ENCODE measurements at places on chromosomes 6 and 20.
A peak's percentile ranks its signal among the peaks of the same experiment; 100 is the strongest.

- DNase-seq = no peak
Observed at GRCh38 chr6:152769993-152770392, 19.4 kb downstream of the VIP start.

- no peak for DNase-seq
Observed at GRCh38 chr6:80214436-80215022, 108.1 kb downstream of the BCKDHB start.

- DNase-seq = no peak
Observed at GRCh38 chr6:105501246-105501645, 98.4 kb upstream of the PREP start.

- no peak for DNase-seq
Observed at GRCh38 chr6:25617997-25618396, 34.0 kb upstream of the SCGN start.

DNA sequence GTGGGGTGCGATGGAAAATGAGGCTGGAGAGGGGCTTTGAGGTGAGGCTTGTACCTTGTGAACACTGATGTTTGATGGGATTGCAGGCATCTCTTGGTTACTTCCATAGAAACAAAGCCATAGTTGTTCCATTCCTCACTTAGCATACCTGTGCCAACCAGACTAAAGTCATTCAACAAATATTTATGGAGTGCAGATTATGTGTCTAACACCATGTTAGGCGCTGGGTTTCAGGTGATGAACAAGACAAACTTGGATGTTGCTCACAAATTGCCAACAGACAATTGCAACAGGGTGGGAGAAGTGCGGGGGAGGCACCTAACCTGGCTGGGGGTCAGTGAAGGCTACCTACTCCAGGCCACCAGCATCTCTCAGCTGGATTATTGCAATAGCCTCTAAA lies 1.5 kb downstream of the TTPAL start:
- no peak for DNase-seq

DNA sequence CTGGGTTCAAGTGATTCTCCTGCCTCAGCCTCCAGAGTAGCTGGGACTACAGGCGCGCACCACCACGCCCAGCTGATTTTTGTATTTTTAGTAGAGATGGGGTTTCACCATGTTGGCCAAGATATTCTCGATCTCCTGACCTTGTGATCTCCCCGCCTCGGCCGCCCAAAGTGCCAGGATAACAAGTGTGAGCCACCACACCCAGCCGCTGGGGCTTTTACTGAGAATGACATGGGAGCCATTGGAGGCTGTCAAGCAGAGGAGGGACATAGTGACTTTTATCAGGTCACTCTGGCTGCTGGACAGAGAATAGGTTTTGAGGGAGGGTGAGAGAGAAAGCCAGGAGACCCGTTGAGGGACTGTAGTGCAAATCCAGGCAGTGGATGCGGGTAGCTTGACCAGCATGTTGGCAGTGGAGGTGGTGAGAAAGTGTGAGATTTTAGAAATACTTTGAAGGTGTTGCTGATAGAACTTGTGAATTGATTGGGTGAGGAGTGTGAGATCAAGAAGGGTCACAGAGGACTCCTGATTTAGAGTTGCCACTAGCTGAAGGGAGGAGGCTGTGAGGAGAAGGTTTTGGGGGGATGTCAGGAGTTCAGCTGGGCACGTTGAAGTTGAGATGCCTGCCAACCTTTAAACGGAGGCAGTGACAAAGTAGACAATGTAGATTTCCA lies 14.7 kb downstream of the ZNF341 start:
- no peak for DNase-seq

DNA sequence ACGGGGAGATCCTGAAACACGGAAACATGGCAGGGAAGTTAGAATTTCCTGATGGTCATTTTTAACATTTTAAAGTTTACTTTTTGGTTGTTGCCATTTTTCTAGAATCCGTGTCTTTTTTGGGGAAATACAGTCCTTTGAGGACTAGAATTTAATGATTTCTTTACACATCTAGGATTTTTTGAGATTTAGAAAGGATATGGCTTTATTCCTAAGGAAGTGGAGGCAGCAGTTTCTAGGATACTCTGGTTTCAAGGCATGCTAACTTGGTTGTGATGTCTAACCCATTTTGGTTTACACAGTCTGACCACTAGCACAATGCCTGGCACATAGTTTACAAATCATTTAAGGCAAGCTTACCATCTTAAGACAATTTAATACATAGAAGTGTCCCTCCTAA lies 1.1 kb upstream of the ZBTB2 start:
- DNase-seq = no peak

- peak; percentile 68 for DNase-seq
Observed at GRCh38 chr6:119348096-119348747, 1.3 kb downstream of the MAN1A1 start.

DNA sequence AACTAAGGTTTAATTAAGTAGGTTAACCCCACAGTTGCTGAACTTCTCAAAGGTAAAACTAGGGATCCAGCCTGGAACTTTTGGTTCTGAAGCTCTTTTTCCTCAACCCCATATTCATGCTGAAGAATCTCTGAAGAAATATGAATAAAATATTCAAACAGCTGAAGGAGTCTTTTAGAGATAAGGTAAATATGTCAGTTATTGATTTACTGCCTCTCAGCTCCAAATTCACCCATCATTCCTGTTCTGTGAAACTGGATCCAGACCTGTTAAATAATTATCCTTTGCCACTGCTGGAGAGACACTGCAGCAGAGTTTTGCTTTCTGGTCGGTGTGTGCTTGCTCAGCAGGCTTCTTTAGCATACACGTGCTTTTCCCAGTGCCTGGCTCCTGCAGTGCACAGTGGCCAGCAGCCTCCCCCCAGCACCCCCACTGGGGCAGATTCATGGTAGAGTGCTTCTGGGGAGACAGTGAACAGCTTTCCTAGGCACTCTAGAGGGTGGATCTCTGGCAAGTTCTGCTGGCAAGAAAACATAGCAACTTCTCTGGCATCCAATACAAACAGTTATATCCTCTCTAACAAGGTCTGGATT lies 62.0 kb upstream of the BCLAF1 start:
- no peak for DNase-seq

- peak; percentile 92 for DNase-seq
Observed at GRCh38 chr6:11251553-11252360, 19.3 kb upstream of the NEDD9 start.
